ENCODE measurements at places on chromosomes 6 and 20.

DNA sequence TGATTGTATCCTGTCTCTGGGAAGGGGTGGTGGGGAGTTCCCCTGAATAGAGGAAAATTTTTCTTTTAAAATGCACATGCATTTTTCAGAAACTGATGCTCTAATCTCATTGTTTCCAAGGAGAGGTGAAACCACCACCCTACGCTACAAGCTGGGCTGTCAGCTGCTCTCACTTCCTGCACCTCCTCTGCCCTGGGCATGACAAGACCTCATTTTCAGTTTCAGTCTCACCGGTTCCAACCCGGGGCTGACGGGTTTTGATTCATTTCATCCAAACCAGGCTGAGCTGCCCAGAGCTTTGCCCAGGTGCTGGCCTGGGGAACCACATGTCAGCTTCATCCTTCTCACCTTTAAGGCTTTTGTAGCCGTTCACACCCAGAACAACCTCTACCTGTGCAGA lies 99.7 kb downstream of the EYA2 start:
- DNase-seq: peak; percentile 82

DNA sequence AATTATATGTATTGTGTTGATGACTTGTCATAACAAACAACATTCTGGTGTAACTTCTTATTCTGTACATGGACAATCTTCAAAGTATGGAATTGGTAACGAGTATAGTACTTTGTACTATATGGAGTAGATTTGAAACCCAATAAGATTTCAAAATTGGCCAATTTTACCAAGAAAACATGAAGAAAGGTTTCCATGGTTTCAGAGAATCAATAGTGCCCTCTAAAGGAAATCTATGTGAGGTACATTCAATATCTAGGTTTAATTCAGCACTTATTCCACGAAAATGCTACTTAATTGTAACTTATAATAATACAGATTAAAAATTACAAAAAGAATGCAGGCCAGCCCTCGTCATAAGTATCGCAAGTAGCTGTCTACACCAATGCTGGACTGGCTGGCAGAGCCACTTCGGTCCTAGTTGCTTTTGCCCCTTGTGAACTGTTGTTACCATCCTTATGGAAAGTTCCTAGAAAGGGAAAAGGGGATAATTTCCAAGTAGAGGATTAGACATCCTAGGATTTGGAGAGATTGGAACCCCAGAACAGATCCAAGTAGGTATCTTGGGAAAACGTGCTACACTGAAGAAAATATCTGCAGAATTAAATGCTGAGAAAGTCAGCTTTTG lies 70.9 kb downstream of the LCA5 start:
- no peak for DNase-seq

DNA sequence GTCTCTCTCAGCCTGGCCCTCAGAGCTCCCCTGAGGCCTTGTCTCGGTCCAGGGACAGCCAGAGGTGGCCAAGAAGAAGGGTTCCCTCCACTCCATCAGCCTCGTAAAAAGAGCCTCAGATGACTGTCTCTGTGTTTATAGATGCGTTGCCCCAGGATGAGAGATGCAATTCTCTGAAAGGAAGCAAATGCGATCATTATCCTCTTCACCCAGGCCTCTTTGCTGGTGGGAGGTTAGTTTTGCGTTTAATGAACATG lies 90.4 kb downstream of the YTHDF1 start:
- no peak for DNase-seq

- DNase-seq: no peak
Measured at GRCh38 chr6:136655239-136656014, 105.2 kb upstream of the MAP7 start.

DNA sequence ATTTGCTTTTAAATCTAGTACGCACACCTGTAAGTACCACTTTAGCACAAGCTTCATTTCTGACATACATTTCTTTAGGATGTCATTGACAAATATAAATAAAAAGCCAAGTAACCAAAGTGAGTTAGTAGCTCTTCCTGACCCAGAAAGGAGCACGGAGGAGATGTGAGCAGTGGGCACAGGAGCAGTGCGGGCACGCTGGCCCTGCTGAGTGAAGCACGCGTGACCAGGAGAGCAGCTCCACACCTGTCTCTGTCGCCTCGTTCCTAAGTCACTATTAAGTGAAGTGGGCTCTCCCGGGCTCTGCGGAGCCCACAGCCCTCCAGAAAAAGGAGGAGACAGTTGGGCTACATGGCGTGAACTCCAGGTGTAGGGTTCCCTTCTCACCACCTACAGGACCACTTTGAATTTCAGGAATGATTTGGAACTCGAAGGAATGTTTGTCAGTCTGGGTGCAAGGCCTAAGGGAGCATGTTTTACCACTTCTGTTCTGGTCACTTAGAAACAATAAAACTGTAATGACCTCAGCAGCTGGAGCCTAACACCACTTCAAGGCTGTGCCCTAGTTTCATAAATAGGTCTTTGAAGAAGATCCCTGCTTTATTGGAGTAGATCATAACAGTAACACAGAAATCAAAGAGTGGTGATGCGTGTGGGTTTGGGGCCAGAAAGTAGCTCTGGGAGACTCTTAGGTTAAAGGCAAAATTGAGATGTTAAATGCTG lies 95.9 kb downstream of the FAM120B start:
- DNase-seq: no peak

- DNase-seq: no peak
Measured at GRCh38 chr20:11553603-11554002, 364.1 kb upstream of the BTBD3 start.

DNA sequence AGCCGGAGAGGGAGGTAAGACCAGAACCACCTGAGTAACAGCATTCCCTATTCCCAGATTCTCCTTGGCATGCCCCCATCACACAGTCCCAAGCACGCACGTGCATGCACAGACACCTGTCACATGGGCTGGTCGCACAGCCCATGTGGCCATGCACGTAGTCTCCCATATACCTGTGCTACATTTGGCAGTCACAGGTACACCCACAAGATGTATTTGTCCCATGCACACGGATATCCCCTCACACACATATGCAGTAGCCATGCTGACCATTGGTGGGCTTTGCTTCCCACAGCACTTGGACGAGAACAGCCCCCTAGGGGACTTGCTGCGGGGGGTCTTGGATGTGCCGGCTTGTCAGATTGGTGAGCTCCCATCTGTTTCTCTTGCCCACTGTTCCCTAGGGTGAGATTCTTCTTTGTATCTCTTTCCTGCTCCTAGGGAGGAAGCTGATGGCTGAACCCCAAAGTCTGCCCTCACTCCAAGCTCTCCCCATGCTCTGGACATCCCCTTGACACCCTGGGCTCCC lies 31.9 kb downstream of the PLCG1 start:
- peak; percentile 2 for DNase-seq

DNA sequence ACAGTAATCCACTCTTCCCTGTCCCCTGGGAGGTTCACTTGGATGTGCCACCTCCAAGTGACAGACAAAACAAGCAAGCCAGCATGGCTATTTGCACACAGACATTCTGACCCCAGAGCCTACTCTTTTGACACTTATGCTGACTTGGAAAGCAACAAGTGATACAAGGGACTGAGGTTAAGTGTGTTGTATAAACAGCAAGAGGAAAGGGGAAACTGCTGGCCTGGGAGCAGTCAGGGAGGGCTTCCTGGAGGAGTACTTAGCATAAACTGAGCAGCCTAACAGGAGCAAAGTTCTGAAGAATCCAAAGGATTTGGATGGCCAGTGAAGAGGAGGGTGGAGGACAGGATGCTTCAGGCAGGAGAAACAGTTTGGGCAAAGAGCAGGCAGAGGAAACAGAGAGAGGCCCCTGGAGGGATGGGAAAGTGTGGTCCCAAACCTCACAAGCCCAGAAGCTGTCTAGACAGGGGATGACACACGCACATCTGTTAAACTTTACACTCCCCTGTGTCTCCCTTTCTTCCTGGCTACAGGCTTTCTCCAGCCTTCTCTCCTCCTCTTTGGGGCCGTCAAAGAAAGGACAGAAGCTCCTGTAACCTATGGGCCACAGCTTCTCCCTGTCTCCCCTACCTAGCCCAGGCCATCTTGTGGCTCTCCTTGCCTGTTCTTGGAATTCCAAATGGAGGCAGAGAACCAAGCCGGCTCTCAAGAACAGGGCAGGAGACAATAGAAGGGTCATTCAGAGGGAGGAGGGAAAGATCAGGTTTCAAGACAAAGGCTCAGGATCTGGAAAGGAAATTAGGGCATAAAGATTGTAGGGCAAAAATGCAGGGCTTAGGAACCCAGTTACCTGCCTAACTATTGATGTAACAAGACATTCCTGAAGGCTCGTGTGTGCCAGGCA lies 19.3 kb downstream of the SULF2 start:
- DNase-seq: no peak

DNA sequence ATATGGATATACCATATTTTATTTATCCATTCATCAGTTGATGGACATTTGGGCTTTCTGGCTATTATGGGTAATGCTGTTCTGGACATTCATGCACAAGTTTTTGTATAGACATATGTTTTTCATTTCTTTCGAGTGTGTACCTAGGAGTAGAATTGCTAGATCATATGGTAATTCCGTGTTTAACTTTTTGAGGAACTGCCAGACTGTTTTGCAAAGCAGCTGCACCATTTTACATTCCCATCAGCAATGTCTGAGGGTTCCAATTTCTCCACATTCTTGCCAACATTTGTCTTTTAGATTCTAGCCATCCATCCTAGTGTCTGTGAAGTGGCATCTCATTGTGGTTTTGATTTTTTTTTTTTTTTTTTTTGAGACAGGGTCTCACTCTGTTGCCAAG lies 20.8 kb downstream of the SRC start:
- no peak for DNase-seq

- DNase-seq: peak; percentile 84
Measured at GRCh38 chr6:170529839-170530469, 23.2 kb downstream of the PSMB1 start.

DNA sequence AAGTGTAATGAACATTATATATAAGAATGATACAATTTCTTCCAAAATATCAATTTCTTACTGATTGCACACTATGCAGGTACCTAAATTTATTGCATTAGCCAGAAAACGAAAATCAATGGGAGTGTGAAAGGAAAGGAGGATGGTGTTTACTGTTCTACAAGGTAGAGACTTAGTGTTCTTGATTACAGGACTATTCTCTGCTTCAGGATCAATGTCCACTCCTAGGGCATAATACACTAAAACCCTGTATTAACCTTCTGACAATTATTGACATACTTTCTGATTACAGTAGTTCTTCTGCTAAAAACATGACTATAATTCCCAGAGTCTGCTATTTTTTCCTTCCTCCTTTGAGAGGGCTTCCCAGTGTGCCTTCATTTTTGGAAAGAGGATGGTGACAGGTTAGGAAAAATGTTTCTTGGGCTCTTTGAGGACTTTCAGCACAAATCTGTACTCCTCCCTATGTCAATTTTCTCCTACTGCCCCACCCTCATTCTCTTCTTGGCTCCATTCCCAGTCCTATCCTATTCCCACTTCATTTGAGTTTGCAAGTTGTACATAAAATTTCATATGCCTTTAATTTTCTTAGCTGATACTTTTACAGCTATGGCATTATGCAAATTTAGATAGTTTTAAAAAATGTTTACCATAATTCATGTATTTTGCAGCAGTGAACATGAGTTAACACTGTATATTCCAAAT lies 278.9 kb downstream of the CENPW start:
- DNase-seq: no peak

DNA sequence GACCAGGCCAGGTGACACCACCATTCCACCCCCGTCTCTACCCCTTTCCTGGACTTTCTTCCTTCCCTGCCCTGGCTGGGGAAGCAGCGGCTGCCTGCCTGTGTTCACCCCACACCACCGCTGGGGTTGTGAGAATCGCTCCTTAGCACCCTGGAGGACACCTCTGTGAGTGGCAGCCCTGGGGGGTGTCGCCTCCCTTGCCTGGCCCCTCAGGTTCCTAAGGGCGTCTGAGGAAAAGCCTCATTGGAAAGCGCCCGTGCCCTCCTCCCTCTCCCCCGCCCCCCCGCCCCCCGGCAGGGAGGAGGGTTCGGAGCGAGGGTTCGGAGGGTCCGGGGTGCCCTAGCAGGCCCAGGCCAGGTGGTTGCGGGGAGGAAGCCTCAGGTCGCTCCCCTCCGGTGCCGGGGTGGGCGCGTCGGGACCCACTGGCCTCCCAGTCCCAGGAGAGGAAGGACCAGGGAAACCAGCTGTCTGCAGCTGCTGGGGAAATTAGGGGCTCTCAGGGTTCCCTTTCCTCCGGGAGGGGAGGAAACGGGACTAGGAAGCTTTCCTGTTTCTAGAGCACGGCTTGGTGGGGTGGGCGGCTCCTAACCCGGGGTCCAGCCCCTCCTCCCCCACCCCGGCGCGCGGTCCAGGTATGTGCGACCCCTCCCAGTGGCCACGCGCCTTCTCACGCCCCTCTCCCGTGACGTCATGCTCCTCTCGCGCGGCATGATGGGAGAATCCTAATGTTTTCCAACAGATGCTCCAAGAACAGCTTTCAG lies at the start of gene PHACTR3:
Gene PHACTR3 (plus strand): TSS at position 760 of the 761 bp plus-strand sequence. CDS start 475 bp downstream, outside the sequence.
- no peak for DNase-seq

DNA sequence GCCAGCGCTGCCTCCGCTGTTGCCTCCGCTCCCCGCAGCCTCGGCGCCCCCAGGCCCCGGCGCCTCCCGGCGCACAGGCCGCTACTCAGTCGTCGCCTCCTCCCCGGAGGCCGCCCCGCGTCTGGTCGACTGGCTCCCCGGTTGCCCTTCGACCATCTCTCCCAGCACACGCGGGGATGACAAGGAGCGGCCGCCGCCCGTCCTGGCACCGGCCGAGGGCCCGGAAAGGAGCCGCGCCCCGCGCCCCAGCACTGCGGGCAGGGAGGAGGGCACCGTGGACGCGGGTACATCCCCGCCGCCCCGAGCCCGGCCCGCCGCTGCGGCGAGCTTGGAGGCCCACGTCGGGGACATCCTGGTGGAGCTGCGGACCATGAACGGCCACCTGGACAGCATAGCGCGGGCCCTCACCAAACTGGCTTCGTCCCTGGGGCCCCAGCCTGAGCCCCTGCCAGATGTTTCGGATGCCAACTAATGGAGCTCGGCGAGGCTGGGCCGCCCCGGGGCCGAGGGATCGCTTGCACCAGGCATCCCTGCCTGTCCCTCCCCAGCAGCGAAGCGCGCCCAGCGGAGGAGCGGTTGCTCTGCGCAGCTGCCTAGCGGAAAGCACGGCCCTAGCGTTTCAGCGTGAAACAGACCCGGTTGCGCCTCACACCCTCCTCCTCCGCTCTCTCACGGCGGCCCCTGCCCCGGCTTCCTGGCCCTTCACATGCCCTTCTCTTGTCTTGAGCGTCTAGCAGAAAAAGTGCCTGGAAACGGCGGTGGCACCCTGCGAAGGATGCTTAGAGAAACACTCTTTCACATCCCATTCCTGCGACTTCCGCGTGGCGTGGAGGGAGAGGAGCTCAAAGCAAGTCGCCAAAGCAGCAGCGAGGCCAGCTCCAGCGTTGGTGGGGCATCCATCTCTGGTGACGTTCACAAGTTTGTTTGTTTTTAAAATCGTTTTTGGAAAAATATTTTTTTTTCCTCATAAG lies 285.8 kb upstream of the SUPT3H start:
- DNase-seq: peak; percentile 67

DNA sequence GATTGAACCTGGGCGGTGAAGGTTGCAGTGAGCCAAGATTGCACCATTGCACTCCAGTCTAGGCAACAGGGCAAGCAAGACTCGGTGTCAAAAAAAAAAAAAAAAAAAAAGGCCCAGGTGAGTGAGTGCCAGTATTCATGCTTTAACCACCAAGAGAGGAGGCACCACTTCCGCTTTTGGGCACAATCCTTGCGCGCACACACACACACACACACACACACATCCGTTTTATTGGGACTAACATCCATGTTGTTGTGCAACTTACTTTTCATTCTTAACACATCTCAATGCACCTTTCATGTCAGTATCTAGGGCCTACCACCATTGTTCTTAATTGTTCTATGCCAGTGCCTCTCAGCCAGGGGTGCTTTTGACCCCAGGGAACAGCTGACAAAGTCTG lies 263.0 kb downstream of the CDC5L start:
- DNase-seq: no peak

Measured in activated naive CD4-positive, alpha-beta T cell treated with anti-CD3 and anti-CD28 coated beads for 36 hours (primary cell).